CD4-positive, alpha-beta memory T cell (primary cell): ENCODE measurements at places on chromosomes 12 and 14.

GRCh38 chr12:127620735-127621355, 646.1 kb upstream of the TMEM132C start:
- DNase-seq: no peak

GRCh38 chr14:29453045-29453444, 474.6 kb downstream of the PRKD1 start:
- no peak for DNase-seq

DNA sequence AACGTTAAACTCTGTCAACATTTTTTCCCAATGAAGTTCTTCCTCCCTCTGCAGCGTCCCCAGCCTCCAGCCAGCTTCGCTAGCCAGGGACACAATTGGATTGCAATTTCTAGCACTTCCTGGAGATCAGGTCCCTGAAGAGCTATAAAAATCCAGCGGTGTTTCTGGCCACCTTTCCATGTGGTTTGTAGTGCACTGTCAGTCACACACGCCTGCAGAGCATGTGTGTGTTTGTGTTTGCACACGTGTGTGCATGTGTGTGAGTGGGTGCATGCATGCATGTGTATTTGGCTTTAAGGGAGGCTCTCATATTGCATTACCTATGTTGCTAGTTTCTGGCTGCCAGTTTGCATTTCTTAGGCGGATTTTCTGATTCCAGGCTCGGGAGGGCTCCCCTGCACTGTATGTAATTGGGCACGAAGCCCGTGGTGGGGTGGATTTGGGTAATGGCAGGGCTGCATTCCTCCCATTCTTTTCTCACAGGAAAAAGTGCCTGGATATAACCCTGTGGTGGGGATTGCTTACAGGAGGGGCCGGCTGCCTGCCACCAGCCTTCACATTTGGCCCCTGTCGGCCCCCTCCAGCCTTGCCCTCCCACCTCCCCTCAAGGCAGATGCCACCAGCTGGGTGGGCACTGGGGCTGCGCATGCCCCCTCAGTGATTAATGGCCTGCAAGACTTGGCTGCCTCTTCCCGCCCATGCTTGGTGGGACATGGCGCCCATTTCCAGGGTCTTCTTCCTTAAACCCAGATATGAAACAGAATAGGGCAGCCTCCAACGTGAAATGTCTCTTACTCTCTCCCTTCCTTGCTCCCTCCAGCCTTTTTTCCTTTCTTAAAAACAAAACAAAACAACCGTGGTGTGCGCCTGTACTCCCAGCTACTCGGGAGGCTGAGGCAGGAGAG, 74.0 kb downstream of the TSPAN9 start:
- DNase-seq: no peak

- no peak for DNase-seq
Observed at GRCh38 chr12:51636986-51637385, 46.0 kb downstream of the SCN8A start.

GRCh38 chr12:16955083-16955657, 349.2 kb upstream of the LMO3 start:
- DNase-seq: no peak

DNA sequence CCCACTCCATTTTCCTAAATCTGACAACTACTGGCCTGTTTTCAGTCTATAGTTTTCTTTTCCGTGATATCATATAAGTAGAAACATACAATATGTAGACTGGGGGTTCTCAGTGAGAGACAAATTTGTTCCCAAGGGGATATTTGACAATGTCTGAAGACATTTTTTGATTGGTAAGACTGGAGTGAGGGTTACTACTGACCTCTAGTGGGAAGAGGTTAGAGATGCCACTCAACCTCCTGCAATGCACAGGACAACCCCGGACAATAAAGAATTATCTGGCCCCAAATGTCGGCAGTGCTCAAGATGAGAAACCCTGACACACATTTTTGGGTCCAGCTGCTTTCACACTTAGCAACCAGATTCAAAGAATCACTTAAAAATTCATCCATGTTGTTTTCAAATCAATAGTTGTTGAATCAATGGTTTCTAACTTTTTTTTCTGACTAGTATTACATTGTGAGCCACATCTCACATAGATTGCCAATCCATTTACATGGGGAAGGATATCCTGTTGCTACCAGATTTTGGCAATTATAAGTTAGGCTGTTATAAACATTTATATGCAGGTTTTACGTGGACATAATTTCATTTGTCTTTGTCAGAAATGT, 307.1 kb downstream of the RPL10L start:
- no peak for DNase-seq

DNA sequence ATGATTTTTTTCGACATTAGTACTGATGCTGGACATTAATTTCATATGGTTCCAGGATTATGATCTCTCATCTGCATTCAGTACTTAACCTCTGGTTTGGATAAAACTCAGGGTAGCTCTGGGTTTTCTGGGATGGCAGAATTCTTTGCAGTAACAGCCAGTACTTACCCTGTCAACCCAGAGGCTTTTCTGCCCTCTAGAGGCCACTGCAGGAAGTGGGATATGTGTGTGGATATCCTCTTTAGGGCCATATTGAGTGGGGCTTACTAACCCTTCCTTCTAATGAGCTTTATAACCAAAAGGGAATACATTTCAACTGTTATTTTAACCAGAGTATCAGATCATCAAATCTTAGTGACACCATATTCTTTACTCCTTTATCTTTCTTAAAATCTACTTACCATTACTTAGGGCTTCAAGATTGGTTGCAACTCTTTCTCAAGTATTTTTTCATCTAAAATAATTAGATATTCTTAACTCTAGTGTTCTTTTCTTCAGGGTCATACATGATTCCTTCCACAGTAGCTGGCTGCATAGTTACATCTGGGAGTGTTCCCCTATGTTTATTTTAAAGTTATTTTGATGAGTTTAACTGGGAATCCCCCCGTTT, 488.0 kb upstream of the STXBP6 start:
- no peak for DNase-seq

DNA sequence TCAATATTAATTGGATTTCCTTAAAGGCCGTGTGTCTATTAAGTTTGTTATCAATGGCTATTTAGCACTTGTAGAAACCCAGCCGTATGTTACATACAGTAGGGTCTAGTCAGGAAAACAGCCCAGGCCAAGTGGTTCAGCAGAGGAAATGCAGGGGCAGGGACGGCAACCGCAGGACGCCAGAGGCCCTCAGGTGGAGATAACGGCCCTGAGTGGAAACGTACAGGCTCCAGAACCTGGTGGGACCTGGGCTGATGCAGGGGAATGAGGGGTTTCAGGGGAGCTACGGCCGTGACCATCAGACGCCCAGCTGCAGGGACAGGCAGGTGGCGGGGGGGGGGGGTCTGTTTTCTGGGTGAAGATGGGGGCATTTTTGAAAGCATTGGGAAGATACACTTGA, 3.7 kb upstream of the ANKLE2 start:
- no peak for DNase-seq

- DNase-seq: no peak
Observed at GRCh38 chr12:8950221-8950527, 729 bp upstream of the M6PR start.

DNA sequence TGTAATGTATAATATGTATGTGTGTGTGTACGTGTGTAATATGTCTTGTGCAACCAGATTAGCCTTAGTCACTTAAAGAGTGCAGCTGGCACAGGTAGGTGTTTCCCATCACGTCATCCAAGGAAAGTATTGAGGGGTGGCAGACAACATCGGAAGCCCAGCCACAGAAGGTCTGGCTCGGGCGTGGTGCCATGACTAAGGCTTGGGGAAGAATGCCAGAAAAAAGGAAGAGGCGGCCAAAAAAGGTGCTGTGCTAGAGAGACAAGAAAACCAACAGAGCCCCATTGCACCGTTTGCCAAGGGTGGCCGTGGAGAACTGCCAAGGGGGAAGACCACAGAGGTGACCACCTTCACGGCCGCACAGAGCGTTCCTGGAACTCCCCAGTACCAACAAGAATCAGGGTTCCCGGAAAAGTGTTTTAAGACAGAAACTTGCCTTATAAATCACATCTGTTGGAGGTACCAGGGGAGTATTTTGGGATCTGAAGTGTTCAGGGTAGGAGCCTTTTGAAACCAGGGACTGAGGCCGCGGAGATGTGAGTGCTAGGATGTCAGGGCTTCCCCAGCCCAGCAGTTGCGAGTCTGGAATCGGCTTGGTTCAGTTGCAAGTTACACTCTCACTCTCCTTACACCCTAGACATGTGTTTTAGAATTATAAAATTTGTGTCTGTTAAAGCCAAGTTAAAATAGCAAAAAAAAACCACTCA, 131.2 kb upstream of the DYRK2 start:
- DNase-seq: no peak

DNA sequence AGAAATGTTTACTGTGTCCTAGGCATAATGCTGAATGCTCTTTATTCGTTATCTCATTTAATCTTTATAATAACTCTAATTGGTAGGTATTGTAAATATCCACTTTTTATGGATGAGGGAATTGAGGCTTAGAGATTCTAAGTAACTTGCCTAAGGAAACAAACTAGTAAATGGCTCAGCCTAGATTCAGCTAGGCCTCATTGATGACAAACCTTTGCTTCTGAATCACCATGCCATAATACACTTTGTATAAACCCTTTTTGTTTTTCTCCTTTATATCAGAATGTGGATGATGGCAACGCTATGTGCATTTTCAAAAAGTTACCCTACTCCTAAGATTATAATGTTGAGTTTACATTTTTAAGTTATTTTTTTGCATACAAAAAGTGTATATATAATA, 34.0 kb downstream of the MNAT1 start:
- no peak for DNase-seq
